Fibroblast of pulmonary artery (primary cell): ENCODE measurements at places on chromosomes 1 and 21.

- DNase-seq: no peak
These were observed 549.2 kb upstream of the BRINP3 start for GRCh38 chr1:191026828-191027227.

GRCh38 chr1:8249838-8250237, 68.1 kb upstream of the SLC45A1 start:
- no peak for DNase-seq

DNA sequence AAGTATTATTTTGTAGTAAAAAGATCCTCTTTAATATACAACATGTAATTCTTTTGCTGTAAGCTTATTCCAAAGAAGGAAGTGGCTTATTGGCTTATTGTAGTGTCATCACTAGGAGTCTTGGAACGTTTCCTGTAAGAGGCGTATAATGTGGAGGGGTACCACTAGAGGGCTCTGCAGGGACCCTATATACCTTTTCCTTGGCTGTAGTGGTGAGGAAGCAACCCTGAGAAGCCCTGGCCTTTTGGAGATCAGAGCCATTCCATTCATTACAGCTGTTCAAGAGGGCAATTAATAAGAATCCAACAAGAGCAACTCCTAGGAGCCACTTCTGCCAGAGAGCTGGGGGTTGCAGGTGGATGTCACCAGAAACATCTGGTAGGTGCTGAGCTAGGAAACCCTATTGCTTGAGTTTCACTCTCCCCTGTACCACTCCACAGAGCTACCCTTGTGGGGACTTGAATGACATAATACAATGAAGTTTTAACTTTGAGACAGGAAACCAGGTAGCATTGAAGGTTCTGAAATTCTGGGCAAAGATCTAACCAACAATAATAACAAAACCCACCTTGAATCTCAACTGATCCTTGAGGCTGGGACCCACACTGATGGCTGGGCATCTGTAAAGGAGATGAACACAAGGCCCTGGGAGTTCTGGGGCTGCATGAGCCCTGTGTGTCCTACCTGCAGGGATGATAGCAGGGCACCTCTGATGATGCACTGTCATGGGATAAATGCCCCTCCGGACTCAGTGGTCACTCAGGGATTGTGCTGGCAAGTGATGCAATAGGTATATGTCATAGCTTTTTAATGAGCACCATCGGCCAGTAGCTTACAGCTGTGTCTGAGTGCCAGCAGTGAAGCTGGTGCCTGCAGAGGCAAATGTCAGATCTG, 160.2 kb upstream of the COA6 start:
- peak; percentile 6 for DNase-seq

DNA sequence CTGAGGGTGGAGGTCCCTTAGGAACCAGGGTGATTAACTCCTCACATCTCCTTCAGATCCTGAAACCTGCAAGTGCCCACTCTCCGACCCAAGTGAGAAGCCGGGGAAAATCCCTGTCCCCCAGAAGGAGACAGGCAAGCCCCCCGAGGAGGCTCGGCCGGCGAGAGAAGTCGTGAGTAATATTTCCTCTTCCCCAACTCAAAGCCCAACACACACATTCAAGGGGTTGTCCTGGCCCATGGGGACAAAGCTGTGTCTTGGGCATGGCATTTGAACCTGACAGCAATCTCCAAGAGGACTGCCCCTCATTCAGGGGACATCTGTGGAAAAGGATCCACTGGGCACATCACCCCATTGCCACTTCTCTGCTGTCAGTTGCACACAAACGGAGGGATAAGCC, 23.6 kb downstream of the VASH2 start:
- no peak for DNase-seq

DNA sequence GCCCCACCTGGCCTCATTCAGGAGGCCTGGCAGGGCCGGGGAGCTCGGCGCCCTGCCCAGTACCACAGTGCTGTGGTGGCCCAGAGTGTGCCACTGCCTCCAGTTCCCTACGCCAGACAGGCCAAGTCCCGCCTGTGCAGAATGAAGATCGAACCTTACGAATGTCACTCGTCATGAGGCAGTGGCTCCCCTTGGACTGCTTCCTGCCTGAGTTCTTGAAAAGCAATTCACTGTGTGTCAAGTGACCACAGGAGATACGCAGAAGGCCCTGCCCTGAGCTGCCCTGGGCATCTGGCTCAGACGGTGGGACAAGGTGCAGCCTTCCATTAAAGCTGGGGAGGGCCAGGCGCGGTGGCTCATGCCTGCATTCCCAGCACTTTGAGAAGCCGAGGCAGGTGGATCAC, 49.6 kb upstream of the LRP8 start:
- DNase-seq: no peak

GRCh38 chr1:244353551-244354091, 98.1 kb downstream of the ADSS2 start:
- peak; percentile 91 for DNase-seq

DNA sequence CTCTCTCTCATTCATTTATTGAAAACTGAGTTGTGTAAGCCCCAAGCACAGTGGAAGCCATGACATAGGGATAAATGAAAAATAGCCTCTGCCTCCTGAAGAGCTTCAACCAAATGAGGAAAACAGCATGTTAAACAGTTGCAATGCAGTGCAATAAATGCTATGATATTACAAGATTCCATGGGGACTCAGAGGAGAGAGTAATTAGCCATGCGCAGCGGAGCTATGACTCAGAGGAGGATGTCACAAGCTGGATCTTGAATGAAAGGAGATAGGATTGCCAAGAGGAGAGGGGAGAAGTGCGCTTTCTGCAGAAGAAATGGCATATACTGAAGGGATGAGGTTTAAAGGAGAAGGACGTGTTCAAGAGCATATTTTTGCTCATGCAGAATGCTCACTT, 231.3 kb upstream of the PLXNA2 start:
- peak; percentile 6 for DNase-seq

DNA sequence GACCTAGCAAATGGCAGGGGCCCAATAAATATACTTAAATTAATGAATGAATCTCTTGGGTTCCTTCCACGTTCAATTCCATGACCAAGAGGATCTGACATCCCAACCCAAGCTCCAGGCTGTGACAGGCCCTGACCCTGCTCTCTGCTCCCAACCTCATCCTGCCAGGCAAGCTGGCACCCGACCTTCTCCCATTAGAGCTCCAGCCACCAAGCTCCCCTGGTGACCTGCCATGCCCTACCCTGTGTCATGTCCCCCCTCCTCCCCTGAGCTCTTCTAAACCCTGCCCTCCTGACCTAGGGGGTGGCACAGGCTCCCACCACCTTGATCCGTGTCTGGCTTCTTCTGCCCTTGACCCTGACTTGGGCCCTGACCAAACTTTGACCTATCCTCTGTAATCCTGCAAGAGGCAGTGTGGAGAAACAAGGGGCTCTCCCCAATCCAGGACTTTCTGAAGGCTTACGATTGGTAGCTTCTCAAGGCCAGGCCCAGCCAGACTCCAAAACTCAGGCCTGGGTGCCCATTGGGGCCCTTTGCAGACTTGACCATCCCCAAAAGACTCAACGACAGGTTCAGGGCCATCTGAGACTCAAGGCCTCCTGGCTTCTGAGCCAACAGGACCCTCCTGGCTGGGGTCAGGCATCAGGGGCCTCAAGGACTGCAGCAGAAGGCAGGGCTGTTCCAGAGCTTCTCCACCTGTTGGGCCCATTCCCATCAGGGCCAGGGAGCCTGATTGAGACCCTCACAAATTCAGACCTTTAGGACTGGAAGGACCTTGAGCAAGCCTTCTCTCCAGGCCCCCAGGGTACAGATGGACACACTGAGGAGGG, 249.0 kb downstream of the PTPRU start:
- DNase-seq: no peak

DNA sequence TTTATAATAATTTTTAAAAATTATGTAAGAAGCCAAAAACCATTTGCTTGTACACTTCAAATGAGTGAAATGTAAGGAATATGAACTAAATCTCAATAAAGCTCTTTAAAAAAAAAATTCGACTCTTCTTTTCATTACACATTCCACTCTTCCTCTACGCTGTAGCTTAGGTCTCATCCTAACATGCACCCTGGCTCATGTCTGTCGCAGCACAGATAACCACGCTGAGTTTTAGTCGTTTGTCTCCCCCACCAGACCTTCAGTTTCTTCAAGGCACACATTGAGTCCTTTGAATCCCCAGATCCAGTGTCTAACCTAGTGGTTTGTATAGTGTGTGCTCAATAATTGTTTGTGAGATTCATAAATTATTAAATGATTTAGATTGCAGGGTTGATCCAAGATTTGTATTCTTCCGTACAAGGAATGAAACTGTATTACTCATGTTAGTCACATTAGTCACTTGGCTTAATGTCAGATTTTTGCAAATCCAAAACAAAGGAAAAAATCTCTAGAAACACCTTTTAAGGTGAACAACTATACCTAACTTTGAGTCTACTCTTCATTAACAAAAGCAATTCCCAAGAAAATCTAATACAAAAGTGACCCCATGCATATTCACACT, 57.3 kb downstream of the SLC25A24 start:
- peak; percentile 39 for DNase-seq

DNA sequence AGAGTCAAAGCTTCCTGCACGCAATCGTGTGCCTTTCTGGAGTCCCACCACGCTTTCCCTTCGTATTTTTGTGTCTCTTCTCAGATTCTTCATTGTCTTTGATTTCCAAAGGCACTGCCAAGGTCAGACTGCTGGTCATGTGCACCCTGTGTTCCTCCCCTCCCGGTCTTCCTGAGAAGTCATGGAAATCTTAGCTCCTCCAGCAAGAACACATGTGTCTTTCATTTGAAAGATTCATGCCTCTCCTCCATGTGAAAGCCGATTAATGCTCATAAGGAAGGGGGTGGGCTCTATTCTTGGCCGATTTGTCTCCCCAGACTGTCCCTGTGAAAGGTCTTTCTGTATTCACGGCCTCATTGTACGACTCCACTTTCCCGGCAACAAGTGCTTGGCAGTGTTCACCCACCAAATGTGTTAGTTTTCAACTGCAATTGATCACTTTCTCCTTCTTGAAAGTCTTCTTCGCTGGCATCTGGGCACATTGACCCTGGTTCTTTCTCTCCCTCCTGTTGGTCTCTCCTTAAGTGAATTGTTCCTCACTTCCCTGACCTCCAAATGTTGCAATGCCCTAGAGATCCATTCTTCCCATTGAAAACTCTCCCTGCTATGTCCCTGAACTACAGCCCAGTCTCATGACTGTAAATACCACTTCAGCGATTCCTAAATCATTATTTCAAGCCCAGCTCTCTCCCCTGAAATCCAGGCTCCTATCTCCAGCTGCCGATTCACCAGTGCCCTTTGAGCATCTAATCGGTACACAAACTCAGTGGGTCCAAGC, 25.4 kb downstream of the MX2 start:
- DNase-seq: no peak

DNA sequence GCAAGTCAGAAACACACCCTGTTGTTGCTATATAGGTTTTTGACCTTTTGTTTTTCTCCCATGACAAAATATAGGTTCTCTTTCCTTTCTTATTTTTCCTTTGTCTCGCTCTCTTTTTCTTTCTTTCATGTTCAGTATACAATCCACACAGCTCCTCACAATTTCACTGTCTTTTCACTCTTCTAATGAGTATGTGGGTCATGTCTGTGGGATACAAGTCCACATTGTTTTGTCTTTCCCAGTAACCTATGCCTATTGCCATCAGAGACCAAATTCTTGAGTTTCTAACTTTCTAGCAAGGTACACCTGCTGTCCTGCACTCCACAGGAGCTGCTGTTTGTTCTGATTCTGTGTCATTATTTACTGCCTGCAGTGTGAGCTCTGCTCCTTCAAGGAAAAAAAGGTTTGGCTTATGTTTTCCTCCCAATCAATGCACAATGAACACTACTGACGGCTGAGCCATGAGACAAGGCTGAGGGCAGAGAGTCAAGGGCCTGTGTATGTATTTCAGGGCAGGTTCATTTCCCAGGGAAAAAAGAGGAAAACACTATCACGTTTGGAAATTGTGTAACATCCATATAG, 453.8 kb downstream of the NEGR1 start:
- DNase-seq: no peak

GRCh38 chr1:218165701-218166114, 119.4 kb upstream of the RRP15 start:
- no peak for DNase-seq

DNA sequence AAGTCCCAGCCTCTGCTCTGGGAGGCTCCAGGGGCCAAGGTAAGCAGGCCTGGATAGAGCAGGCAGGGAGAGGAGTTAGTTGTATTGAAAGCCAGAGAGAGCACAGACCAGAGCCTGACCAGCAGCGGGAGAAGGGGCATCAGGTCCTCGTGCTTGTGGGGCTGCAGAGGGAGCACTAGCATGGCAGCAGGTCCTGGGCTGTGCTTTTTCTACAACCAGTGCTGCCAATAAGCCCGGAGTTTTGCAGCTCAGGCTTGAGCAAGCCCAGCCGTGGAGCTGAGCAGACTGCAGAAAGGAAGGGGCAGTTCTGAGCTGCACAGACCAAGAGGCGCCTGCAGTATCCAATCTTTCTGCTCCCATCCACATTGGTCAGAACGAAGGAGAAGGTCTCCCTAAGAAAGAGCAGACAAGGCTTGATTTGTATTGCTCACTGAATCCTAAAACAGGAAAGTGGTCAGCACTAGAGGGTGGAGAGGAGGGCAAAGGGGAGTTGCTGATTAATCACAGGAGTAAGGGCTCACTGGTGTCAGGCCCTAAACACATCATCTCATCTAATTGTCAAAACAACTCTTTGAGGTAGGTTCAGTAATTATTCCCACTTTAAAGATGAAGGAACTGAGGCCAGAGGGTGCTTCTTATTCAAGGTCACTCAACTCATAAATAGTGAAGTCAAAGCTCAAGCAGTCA, 2.7 kb downstream of the DENND2D start:
- DNase-seq: no peak

GRCh38 chr1:3955196-3955772, 55.2 kb upstream of the C1orf174 start:
- no peak for DNase-seq

DNA sequence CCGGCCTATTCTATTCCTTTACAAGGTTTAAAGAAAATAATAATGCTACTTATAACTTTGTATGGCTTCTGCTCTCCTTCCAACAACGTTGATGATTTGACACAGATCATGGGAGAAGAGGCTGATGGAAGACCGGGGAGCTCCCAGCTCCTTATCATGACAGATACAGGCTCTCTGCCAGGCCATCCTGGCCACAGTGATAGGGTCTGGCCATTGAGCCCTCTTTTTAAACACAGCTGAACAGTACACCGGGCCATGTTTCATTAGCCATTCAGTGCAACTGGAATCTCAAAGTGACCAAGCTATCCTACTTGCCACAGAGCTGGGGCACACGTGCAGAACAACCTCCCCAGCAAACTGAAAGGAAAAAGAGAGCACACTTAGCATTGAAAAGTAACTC, 34.9 kb downstream of the DNAJC11 start:
- DNase-seq: no peak

DNA sequence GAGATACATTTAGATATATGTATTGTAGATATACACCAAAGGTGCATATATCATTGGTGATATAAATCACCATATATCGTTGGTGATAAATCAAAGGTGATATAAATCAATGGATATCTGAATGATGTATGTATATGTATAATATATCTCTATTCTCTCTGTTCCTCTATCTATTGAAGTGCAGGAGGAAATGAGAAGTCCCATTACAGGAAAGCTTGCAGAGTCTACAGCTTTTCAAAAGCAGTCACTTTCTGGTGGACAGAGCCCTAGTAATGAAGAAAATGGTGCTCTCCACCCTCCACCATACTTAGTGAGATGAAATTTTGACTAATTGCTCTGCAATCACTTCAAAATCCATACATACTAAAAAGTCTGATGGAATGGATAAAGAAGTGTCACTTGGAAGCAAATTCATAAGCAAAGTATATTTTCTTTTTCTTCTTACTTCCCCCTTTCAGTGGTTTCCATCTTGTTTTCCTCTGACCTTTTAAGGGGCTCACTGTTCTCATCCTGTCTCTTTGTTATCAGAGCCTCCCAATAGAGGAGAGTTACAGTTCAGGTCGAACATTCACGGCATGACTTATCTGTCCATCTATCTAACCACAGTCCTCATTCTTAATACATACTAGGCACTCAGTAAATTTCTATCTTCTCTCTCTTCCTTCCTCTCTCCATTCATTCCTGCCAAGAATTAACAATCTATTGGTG, 227.2 kb downstream of the KCNJ6 start:
- DNase-seq: no peak
